ENCODE measurements at places on chromosomes 7 and 10.

- peak; percentile 77 for DNase-seq
Measured at GRCh38 chr7:26078437-26079336, 73.3 kb upstream of the NFE2L3 start.

GRCh38 chr7:95491634-95492314 lies 6.0 kb downstream of the ASB4 start:
- no peak for DNase-seq

DNA sequence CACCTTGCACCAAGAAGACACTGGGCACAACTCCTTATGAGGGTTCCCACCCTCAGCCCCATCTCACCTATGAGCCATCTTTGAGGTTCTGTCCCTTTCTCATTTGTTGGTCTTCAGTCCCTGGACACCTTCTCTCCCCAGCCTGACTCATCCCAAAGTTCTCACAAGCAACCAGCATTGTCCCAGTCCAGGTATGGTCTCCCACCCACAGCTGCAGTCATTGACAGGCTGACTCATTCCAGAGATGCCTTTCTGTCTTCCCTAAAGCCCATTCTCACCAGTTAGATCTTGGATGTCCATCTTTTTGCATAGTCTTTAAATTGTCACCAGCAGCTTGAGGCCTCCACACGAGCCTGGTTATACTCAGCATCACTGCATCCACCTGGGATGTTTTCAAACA lies 26.7 kb upstream of the BMPR1A start:
- no peak for DNase-seq

- no peak for DNase-seq
Measured at GRCh38 chr10:114498413-114499111, 94.3 kb upstream of the AFAP1L2 start.

GRCh38 chr10:129743738-129744133 lies 220.3 kb downstream of the EBF3 start:
- DNase-seq, result no peak

All from HEK293T (cell line).